ENCODE measurements at places on chromosomes 6 and 20. TPM values are rescaled to one million over a fixed set of nuclear protein-coding genes. Genes with fewer than 3 reads are reported as not detected.

Gene NOTCH4
- total RNA-seq = 4.7 TPM

Gene PPP1R3G
- not detected for total RNA-seq

Gene SLC22A2
- total RNA-seq = not detected

Gene MOXD1
- 8.9 TPM for total RNA-seq

Gene ZNF165
- 9.7 TPM for total RNA-seq

Gene HLA-G
- total RNA-seq = 0.38 TPM

Gene HLA-DOB
- not detected for total RNA-seq

Gene CPXM1
- total RNA-seq = 130 TPM

Gene SHLD1
- 8.5 TPM for total RNA-seq

DNA sequence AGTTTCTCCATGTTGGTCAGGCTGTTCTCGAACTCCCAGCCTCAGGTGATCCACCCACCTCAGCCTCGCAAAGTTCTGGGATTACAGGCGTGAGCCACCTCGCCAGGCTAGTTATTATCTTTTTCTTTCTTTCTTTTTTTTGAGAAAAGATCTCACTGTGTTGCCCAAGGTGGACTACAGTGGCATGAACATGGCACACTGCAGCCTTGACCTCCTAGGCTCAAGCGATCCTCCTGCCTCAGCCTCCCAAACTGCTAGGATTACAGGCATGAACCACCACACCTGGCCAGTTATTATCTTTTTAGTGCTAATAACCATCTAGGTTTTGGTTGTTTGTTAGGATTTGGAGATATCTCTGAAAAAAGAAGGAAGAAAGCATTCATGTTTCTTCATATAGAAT, 35.8 kb upstream of the ZNF217 start:
- no peak for DNase-seq

DNA sequence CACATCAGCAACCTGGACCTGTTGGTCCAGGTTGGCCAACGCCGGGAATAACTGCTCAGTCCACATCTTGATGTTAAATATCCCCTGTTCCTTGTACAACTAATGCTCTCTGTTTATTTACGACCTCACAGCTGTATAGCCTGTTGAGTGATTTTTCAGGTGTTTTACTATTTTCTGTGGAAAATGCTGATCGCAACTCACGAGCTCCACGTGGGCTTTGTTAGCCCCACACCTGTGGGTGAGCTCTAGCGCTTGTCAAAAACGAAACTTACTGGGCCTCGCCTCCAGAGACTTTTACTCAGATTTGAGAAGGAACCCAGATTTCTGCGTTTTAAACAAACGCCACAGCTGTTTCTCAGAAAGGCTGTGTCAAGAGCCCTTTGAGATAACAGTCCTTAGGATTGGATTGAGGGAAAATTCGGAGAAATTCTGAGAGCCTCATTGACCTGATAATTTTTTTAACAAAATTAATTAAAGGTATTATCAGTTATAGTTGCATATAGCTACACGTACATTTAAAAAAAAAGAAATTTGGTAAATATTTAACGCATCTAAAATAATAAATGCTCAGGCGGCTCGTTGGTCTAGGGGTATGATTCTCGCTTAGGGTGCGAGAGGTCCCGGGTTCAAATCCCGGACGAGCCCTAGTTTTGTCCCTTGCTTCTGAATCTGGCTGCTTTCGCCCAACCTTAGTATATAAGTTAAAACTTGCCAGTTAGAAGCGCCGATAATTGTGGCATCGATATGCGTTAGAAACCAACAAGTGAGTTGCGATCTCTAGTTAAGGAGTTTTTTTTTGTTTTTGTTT, 16.7 kb downstream of the HMGN4 start:
- no peak for DNase-seq

DNA sequence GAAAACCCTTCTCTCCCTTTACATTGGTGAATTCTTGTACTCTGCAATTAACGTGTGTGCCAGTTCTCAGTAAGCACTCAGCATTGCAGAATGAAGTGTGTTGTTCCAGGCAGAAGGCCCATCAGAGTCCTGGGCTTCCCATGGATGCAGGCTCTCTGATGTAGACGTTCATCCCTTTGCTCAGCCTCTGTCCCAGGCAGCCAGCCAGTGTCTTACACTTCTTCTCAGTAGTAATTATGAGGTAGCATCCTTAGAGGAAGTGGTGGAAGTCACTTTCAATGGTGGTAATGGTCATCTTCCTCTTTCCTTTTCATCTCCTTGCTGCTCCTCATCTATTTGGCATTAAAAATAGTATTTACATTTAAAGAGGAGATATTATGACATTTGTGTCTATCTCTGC, 66.7 kb upstream of the FYN start:
- no peak for DNase-seq

DNA sequence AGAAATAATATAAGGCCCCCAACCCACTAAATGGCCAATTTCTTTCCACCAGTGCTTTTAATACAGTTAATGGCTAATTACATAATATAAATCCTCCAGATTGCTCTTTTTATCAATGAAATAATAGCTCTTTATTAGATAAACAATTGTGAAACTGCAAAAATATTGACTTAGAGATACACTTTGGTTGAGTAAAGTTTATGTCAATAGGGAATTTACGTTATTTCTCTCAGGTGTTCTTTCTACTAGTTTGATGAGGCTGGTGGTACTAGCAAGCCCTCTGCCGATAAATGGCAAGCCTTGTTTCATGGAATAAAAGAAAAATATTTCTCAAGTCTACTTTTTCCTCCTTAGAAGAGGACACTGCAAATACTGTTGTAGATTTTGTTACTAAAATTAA, 18.9 kb downstream of the RFX6 start:
- DNase-seq = no peak

GRCh38 chr20:25041813-25042530, 16.0 kb downstream of the ACSS1 start:
- DNase-seq = no peak

DNA sequence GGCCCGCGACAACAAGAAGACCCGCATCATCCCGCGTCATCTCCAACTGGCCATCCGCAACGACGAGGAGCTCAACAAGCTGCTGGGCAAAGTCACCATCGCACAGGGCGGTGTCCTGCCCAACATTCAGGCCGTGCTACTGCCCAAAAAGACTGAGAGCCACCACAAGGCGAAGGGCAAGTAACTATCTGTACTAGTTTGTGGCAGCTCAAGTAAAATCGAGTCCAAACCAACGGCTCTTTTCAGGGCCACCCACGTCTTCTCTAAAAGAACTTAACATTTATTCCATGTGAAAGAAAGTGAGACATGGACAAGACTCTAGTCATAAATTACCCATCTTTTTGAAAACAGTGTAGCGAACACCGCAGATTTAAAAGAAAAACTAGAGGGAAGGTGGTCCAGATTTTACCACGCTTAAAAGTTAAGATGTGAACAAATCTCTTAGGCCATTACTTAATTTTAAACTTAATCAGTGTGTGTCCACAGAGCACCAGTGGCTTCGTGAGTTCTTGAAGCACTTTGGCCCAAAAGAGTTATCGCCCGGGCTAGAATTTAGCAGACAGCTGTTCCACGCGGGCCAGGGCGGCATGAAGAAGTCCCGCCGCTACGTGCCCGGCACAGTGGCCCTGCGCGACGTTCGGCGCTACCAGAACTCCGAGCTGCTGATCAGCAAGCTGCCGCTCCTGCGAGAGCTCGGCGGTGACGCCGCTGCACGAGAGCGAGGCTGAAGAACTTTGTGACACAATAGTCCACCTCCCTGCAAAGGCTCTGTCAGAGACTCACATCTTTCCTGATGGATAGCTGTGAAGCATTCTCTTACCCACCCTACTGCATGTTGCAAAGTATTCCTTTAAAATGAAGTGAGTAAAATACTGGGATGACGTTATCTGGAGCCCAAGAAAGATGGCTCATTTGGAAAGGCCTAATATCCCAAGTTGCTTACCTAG, 113.9 kb upstream of the PRSS16 start:
- peak; percentile 56 for DNase-seq

DNA sequence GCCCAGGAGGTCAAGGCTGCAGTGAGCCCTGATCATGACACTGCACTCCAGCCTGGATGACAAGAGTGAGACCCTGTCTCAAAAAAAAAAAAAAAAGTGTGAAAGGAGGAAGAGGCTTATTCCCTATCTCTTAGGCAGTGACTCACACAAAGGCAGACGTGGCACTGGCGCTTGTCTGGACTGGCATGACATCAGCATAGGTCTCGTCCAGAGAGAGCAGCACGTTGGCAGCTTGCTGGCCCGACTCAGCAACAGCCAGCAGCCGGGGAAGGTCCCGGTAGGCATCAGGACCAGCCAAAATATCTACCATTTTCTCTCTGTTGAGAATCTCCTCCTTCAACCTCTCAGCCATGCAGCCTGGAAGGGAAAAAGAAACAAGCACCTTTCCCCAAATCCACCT, 14.1 kb downstream of the CDK5RAP1 start:
- DNase-seq = no peak

DNA sequence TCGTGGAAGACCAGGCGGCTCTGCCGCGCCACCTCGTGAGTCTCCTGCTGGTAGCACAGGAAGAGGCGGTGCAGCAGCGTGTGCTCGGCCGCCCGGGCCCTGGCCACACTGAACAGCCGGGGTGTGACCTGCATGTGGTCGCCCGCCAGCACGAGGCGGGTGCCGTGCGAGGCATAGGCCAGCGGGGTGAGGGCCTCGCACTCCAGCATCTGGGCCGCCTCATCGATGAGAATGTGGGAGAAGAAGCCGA, 7.0 kb downstream of the HELZ2 start:
- DNase-seq = no peak

DNA sequence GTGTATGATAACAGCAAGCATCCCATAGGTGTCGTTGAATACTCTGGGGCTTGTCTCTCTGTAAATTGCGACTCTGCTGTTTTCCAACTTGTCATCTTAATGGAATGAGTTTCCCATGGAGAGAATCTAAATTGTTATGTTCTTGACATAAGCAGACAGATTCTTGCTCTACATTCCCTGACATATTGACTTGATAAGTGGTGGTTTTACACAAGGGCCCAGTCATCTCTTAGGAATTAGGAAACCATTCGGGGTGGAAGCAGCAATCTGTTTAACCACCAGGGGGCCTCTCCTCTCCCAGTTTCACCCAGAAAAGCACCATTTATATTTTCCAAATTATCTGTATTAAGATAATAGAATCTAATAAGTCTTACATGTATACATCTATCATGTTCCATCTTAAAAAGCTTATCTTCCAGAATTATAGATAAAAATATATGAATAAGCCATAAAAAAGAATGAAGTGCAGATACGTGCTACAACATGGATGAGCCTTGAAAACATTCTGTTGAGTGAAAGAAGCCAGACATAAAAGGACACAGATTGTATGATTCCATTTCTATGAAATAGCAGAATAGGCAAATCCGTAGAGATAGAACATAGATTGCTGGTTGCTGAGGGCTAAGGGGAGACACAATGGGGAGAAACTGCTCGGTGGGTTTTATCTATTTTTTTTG, 23.1 kb upstream of the MROH8 start:
- DNase-seq = no peak

- no peak for DNase-seq
Observed at GRCh38 chr6:22112461-22112860, 184.4 kb downstream of the PRL start.

DNA sequence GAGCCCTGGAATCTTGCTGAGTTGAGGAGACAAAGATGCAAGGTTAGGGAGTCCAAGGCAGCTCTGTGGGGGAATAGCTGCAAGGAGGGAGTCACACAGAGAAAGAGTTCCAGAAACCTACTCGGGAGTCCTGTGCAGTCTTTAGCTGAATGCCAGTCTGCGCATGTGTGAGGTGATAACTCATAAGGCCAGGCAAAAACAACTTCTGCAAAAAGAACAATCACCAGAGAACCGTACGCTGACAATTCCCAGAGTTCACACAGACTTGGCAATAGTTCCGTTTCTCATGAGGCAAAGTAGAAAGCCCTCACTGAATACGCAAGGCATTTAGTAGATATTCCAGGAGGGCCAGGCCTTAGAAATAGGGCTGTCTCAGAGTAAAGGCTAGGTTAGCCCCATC, 135.2 kb upstream of the TAB2 start:
- no peak for DNase-seq

DNA sequence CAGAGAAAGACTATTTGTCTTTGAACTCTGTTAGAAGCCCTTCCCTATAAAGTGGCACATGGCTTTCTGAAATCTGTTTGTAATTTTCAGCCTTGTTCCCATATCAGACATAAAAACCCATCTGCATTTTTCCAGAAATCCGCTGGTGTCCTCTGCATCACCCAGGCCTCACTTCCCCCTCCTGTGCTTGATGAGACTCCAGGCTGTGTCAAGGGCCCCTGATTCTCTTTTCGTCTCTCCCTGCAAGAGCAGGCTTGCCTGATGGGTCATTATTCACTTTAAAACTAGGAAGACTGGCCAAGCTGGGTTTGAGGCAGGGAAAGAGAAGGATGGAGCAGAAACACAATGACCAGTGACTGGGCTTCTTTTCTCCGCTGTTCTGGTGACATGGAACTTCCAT, 10.6 kb upstream of the PROKR2 start:
- DNase-seq = no peak

GRCh38 chr20:49557449-49557848, 10.5 kb downstream of the PTGIS start:
- DNase-seq = no peak

GRCh38 chr20:48920527-48921167, 864 bp upstream of the ARFGEF2 start:
- DNase-seq = no peak

GRCh38 chr6:140366991-140367390, 992.5 kb upstream of the CITED2 start:
- no peak for DNase-seq

DNA sequence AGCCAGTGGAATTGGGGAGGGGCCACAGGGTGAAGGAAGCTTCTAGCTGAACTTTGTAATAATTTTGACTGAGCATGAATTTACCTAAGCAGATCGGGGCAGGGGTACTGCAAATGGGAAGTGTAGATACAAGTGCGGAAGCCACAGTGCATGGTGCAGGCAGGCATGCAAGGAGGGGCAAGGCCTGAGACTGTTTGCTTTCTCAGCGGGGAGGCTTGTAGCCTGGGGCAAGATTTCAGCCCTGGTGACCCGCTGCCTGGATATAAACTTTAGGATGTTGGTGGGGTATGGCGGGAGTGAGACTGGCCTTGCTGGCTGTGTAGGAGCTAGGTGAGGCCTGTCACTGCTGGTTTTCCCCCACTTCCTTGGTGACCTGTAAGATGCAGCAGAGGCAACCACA, 266.4 kb upstream of the PREP start:
- no peak for DNase-seq

GRCh38 chr6:50993941-50994720, 175.5 kb downstream of the TFAP2B start:
- no peak for DNase-seq

GRCh38 chr6:114080891-114081510, 110.1 kb upstream of the HDAC2 start:
- DNase-seq = no peak

DNA sequence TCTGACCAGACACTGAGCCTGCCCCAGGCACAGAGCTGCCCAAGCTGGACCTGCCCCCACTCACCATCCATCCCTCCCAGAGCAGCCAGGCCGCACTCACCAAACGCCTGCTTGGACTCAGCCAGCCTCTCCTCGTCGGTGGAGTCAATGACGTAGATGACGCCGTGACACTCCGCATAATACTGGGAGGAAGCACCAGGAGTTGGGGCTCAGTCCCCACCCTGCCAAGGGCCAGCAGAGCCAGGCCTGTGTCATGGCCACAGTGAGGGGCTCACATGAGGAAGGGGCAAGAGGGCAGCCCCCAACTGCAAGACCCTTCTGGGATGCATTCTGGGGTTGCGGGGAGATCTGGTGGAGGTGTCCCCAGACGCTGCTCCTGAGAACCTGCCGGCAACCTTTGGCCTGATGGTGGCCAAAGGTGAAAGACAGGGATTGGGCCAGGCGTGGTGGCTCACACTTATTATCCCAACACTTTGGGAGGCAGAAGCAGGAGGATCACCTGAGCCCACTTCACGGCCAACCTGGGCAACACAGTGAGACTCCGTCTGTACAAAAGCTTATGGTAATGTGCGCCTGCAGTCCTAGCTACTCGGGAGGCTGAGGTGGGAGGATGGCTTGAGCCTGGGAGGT, 5.6 kb downstream of the ARFRP1 start:
- DNase-seq = no peak

All from progenitor cell of endocrine pancreas (in vitro differentiated cells).